ENCODE measurements at places on chromosomes 4 and X.

GRCh38 chrX:67604979-67605703 is 61.3 kb downstream of the AR start:
- no peak for DNase-seq

DNA sequence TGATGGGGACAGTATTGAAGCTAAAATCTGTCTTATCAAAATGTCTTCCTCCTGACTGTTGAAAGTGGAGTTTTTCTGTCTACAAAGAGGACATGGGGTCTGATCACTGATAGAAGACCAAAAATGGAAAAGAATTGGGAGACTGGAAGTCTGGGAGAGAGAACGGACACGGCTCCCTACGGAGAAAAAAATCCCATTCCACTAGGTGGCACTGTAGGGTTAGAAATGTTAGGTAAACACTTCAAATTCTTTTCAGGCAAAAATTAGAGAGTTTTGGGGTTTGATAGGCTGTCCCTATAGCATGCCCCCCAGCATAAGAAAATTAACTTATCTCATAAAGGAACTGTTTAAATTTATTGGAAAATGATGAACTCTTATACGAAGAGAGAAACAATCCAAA is 200.5 kb downstream of the FAM133A start:
- peak; percentile 33 for DNase-seq

DNA sequence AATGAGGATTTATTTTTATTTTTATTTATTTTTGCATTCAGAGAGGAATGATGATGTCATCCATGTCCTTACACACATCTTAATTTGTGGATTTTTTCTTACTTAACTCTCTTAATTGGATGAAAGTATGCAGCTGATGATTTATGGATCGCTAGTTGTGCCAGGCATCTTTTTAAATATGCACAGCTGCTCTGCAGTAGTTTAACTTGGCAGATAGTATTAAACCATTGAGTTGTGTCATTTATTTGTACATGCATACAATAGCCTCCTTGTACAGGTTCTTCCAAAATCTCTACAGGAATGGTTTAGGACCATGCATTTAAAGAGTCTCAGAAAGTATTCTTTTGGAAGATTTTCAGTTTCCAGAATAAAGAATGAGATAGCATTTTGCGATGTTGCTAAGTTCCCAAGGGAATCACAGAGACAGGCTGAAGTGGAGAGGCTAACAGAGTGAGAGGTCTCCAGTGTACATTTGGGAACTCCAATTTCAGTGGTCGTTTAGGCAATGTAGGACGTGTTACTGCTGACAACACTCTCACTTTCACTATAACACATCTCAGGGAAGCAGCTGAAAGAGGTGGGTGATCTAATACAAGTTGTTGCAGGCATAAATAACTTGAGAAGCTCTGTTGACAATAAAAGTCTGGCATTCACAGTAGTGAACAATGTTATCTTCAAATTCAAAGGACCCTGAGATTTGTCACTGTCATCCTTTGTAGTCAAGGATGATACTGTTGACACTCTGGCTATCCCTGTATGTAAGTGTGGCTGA is 49.9 kb upstream of the SCRG1 start:
- DNase-seq, result no peak

DNA sequence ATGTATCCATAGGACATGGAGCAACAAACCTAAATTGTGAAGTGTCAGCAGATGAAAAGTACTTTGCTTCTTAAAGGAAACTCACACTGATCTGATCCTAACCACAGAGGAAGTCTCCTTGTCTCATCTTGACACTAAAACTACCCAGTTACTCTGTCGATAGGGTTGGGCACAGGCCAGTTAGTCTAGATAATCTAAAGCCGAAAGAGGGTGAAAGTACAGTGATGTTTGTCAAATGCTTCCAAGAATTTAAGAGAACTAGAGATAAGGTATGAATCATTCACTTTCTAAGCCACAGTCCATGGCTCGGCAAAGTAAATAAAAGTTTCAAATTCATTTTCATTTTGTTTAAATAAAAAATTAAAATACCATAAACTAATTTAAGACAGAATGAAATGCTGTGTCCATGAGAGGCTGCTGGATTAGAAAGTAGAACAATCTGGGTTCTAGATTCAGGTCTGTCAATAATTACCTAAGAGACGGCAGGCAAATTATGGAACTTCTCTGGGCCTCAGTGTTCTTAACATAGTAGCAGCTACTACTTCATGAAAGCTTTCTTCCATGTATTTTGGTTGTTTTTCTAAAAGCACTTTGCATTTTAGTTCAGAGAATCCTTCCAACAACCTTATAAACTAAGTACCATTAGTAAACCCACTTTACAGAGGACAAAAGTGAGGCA is 176.7 kb downstream of the LDB2 start:
- peak; percentile 1 for DNase-seq

DNA sequence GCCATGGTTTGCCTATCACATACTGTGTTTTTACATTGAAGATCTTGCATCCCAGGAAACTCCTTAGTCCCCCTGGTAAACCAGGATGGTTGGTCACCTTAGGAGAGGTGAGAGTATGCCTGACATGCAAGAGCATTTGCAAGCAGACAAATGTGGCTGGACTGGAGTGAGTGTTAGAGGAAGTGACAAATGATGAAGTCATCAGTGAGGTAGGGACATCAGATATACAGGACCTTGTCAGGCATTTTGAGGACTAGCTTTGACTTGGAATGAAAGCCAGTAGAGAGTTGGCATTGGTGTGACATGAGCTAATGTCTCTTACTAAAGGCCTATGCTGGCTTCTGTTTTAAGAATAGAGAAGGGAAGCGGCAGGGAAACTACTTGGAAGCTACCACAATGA is 124.9 kb downstream of the FRMPD4 start:
- DNase-seq, result no peak

- no peak for DNase-seq
These were observed 33.8 kb downstream of the ENOX2 start for GRCh38 chrX:130869239-130869638.

DNA sequence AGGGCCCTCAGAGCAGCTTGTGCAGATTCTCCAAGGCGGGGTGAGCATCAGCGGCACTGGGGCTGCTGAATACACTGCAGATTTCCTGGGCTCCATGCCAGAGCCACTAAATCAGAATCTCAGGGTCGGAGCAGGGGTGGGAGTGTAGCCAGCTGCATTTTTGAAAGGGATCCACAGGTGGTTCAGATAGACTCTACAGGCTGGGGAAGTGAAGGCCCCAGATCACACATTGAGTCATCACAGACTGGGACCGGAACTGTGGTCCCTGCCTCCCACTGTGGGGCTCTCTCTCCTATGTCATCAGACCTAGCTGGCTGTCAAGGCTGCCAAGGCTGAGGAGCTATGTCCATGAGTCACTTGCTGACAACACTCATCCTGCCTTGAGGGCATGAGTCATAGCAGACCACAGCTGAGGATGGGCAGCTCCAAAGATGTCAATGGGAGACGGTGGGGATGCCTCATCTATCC is 162.3 kb upstream of the MAMLD1 start:
- DNase-seq, result peak; percentile 80

GRCh38 chrX:1215123-1215823 is 2.8 kb upstream of the CRLF2 start:
- no peak for DNase-seq

GRCh38 chr4:38526412-38526811 is 137.6 kb upstream of the KLF3 start:
- no peak for DNase-seq

DNA sequence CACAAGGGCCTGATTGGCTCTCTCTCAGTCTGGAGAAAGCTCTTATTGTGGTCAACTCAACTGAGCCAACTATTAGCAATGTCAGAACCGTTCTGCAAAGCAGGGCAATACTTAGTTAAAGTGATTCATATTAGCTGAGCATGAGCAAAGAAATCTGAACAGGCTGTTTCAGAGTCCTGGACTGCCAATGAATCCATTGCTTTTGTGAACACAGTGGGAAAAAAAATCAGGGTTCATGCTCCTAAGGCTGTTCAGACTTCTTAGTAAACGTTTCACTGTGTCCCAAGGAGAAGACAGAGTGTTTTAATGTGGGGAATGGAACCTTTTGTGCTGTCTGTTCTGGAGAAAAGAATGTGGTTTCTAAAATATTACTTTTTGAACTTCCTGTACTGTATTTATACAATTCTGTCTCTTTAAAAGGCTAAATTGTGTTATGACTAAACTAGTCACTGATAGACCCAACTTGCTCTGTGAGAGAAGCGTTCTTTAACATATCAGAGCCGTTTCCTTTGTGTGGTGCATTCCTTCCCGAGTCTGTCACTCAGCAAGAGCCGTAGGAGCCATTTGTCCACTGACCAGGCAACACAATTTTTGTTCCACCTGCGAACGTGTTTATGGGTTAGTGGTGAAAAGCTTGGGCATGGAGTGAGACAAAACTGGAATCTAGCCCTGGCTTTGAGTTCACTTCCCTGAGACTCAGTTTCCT is 366.1 kb downstream of the FBXO8 start:
- DNase-seq, result no peak

DNA sequence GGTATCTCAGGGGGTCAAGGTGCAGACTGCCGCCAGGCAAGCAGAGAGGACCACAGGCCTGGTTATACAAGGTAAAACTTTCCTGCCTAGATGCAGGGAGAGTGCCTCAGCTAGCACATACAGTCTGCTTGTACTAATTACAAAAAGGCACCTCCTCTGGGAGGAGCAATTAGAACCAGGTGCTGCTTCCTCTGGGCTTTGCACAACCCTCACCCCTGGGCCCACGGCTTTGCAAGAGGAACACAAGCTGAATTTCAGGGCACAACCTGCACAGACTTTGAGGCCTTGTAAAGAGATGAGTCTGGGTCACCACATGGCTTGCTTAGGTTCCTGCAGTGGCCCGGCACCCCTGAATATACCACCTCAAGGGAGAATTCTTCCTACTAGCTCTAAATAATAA is 9.2 kb upstream of the CITED1 start:
- no peak for DNase-seq

- no peak for DNase-seq
These were observed 80.7 kb upstream of the EOLA2 start for GRCh38 chrX:150018931-150019361.

- no peak for DNase-seq
These were observed 525.5 kb upstream of the ZFP42 start for GRCh38 chr4:187470061-187470460.

DNA sequence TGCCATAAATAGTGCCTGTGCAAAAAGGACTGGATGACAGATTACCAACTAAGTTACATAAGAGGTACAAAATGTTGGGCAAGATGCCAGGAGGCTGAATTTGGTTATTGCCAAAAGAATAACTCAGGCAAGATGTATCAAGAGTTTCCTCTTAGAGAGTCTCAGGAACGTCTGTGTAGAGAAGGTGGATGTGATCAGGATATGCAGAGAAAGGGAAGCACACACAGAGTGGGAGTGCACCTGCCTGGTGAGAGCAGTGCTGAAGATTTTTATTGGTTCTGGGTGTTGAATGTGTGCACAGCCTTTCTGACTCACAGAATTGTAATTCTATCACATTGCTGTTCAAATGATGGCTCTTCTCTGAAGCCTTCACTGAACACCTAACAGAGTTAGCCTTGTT is 156.8 kb upstream of the HS3ST1 start:
- no peak for DNase-seq

DNA sequence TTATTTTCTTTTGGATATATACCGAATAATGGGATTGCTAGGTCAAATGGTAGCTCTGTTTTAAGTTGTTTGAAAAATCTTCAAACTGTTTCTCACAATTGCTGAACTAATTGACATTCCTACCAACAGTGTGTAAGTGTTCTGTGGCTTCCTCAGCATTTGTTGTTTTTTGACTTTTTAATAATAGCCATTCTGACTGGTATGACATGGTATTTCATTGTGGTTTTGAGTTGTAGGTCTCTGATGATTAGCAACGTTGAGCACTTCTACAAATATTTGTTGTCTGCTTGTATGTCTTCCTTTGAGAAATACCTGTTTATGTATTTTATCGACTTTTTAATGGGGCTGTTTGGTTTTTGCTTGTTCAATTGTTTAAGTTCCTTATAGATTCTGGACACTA is 680.1 kb upstream of the GRIA3 start:
- DNase-seq, result no peak

- no peak for DNase-seq
These were observed 1697.1 kb downstream of the STIM2 start for GRCh38 chr4:28557755-28558154.

Data from activated CD4-positive, alpha-beta T cell treated with anti-CD3 and anti-CD28 coated beads, Interleukin-2, Interleukin-4, amounts not matched to agents 100 ng/mL and 50 ng/mL, durations not matched to agents 16 hours and 8 hours (primary cell).